AG09309 (cell line): ENCODE measurements at places on chromosomes 4 and X.

GRCh38 chrX:30893206-30893605, 4.2 kb upstream of the TAB3 start:
- no peak for DNase-seq

DNA sequence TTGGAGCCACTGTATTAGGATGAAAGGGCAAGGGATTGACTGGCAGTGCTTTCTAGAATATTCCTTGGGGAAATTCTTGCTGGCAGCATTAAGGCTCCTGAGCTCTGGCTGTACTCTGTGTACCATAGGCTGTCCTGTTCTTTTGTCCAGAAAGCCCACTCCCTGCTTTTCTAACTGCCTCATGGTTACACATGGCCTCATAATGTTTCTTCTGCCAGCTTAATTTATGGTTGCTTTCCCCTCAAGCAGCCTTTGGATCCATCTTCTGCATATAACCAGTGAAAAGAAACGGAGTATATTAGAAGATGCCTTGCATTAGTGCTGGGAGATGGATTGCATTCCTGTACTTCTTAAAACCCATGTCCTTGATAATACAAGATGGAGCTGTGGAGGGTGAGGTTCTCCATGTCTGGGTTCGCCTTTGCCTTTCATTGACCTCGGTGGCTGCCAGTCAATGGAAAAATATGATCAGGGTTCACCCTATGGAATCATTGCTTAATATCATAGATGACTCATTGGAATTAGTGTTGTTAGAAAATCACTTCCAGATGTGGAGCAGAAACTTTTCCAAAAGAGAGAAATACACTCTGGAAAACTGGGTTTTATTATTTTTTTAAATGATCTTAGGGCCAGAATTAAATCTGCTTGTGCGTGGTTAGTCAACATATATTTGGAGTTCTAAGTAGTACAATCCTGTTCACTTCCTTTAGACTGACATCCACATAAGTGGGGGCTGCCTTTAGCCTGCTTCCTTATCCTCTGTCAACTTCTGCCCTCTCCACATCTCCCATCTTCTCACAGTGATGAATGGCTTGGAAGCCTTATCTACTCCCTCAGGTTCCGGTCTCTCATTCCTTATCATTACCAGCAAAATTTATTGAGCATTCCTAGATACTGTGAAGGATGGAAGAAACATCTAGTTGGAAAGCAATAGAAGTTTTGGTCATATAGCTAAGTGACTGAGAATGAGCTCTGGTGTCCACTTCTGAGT, 24.9 kb downstream of the DOCK11 start:
- no peak for DNase-seq

DNA sequence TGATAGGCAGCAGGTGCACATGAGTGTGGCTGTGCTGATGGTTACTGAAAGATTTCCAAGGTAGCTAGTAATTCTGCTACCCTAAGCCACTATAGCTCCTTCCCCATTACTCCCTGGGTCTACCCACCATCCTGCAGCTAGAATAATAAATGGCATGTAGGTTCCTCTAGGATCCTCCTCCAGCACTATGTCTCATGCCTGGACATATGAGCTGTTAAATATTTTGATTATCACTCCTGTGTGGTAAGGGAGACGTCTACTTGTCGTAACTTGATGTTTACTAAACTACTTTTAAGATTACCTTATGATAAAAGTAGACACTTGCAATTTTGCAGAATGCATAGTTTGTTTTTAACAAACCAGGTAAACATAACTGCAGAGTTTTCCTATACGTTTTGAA, 35.5 kb downstream of the TET2 start:
- no peak for DNase-seq

DNA sequence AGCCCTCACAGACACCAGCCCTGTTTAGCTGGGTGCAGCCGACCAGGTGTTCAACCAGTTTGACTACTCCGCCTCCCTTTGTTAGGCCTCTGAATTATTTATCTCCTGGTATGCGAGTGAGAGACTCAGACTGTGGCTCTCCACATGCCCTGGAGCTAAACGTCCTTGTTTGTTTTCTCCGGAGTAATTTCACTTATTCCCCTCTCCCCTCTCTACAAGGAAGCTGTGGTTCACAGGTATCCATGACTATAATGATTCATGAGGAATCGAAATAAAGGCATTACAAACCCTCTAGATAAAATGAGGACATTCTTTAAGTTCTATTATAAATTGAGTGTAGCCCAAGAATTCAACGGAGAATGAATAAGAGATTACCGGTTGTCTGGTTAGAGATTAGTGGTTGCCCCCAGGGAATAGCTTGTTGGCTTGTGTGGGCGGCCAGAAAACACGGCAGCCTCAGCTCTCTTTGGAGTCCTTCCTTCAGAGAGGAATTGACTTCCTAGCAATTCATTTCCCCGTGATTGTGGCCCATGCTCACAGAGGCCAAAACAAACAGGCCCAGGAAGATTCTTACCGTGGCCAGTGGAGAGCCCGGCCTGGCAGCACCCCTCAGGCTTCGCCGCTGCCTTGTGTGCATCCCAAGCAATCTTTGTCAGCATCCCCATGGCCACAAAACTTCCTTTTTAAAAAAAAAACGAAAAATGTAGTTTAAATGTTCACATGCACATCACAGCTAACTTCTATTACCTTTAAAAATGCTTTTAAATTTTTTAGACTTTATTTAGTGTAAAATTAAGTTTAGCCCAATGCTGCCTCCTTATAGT, 60.2 kb upstream of the CBR4 start:
- DNase-seq = peak; percentile 95

- DNase-seq = no peak
Observed at GRCh38 chr4:11338956-11339782, 89.5 kb downstream of the HS3ST1 start.

GRCh38 chr4:141283563-141283962, 62.9 kb downstream of the ZNF330 start:
- DNase-seq = no peak

GRCh38 chr4:119715490-119716445, 87.2 kb upstream of the PDE5A start:
- DNase-seq = no peak

GRCh38 chr4:85879518-85879917, 404.6 kb downstream of the ARHGAP24 start:
- DNase-seq = no peak

- DNase-seq = no peak
Observed at GRCh38 chr4:7462509-7462971, 27.8 kb upstream of the PSAPL1 start.

- DNase-seq = no peak
Observed at GRCh38 chr4:54104907-54105306, 4.9 kb downstream of the GSX2 start.

DNA sequence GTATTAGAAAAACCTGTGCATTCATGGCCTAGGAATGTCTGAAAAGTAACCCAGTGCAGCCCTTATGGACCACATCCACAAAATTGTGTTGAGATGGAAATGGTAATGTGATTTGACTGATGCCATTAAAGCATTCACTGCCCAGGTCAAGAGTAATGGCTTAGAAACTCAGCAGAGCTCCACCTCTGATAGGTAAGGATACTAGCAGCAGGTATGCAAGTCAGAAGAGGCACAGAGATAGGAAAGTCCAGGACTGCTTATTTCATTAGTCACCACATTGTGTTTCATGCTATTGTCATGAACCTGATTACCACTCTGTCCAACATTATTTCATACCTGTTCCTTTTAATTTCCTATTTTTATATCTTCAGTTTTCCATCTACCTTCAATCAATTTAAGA, 2042.2 kb downstream of the ARAP2 start:
- no peak for DNase-seq

- no peak for DNase-seq
Observed at GRCh38 chr4:3502941-3503936, 29.0 kb downstream of the LRPAP1 start.

DNA sequence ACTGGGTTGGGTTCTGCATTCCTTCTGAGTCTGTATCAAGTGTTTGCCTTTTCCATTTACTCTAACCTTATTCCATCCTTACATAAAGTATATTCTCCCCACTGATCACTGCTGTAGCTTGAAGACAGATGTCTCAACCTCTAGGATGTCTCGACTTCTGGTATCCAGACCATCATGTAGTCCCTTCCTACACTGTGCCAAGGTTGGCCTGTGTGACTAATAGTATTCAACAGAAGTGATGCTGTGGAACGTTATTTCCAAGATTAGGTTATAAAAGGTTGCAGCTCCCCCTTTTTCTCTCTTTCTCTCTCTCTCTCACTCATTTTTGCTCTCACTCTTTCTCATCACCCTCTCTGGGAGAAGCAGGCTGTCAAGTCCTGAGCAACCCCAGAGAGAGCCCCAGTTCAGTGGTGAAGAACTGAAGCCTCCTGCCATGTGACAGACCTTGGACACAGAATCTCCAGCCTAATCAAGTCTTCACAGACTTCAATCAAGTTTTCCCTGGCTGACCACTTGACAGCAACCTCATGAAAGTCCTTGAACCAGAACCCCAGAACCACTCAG, 75.4 kb downstream of the PRDM5 start:
- no peak for DNase-seq

GRCh38 chrX:52265713-52266112, 81.0 kb downstream of the MAGED4 start:
- no peak for DNase-seq

GRCh38 chr4:94208266-94208665, 601 bp downstream of the SMARCAD1 start:
- DNase-seq = no peak

- no peak for DNase-seq
Observed at GRCh38 chr4:19728773-19729172, 522.9 kb upstream of the SLIT2 start.

- DNase-seq = no peak
Observed at GRCh38 chr4:188178806-188179205, 39.6 kb downstream of the TRIML1 start.

DNA sequence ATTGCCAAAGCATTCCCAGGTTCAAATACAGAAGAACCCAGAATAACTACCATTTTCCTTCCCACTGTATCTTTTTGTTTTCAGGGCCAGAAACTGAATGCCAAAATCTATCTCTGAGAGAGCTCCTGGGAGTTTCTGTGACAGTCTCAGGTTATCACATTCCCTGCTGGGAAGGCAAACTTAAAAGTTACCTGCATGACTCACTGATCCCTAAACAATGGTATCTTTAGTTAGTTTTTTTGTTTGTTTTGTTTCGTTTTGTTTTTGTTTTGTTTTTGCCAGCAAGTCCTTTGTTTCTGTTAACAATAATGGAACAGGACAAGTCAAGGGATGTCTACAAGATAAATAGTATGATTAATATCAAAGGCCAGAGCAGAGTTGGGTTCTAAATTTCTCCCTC, 34.3 kb downstream of the PAPSS1 start:
- DNase-seq = no peak

GRCh38 chr4:77044461-77045150, 31.2 kb downstream of the CCNI start:
- DNase-seq = no peak

DNA sequence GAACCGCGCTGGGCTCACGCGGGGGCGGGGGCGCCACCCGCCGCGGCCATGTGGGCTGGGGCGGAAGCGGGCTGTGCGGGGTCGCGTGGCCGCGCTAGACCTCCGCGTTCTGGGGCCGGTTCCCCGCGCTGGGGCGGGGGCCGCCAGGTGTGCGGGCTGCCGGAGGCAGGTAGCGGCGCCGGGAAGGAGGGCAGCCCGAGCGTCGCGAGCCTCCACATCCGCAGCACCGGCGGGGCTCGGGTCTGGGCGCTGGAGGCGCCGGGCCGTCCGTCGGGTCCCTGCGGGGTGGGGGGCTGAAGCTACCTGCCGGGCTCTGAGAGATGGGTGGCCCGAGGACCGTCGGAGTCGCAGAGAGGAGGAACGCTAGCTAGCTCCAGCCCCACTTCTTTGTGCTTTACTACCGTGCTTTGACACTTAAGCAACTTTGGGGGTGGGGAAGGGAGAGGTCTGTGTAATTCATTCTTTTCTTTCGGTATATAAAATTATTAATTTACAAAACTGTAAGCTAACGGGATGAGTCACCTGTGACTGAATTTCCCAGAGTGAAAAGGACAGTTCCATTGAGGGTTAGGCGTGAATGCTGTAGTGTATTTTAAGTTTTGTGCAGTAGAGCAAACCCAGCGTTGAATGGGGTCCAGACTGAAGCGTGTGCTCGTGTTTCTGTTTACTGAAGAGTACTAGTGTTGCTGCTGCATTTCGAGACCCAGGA, 689 bp downstream of the METAP1 start:
- DNase-seq = no peak

DNA sequence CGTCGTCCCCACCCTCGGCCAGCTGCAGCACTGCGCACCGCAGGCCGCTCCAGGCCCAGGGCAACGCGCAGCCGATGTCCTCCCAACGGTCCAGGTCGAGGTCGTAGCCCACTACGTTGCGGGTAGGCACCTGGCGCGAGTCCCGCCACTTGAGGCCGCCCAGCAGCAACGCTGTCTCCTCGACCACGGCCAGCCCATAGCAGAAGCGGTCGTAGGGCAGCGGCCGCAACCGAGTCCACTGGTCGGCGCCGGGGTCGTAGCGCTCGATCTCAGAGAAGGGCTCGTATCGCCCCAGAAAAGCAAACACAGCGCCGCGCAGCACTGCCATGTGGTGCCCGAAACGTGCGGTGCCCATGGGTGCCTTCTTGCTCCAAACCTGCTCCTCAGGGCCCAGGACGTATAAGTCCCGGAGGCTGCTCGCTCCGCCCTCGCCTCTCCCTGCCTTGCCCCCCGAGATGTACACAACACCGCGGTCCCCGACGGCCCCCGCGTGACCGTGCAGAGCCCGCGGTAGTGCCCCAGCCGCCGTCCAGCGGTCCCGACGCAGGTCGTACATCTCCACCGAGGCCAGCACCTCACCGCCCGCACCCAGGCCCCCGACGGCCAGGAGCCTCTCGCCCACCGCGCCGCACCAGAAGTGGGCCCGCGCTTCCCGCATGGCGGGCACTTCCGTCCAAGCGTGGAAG, 2.1 kb downstream of the KLHL34 start:
- DNase-seq = no peak

DNA sequence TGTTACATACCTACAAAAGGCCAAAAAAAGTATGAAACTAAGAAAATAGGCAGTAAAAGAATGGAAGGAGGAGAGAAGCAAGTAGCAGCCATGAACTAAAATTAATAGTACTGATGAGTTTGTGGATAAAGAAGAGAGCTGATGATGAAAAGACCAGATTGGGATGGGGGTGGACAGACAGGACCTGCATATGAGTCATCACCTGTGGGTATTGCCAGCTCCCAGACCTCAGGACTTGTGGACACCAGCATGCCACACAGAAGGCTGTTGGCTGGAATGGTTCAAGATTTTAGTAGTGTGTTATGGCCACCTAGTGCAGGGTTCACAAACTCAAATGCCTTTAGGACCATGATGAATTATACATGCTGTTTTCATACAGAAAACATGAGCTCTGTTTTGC, 58.9 kb downstream of the ARX start:
- no peak for DNase-seq

DNA sequence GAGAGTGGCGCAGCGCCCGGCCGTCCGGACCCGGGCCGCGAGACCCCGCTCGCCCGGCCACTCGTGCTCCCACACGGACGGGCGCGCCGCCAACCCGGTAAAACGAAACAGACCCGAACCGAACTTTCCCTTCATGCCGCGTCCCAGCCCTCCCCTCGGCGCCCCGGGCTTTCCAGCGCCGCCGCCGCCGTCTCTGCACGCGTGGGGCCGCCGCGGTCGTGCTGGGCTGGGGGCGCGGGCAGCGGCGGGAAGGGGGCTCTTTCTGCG, 222 bp downstream of the SMAD1 start:
- no peak for DNase-seq

GRCh38 chrX:109793191-109793590, 60.1 kb upstream of the ACSL4 start:
- DNase-seq = no peak
